NCI-H146 (cell line): ENCODE measurements at places on chromosomes 3 and 15.

DNA sequence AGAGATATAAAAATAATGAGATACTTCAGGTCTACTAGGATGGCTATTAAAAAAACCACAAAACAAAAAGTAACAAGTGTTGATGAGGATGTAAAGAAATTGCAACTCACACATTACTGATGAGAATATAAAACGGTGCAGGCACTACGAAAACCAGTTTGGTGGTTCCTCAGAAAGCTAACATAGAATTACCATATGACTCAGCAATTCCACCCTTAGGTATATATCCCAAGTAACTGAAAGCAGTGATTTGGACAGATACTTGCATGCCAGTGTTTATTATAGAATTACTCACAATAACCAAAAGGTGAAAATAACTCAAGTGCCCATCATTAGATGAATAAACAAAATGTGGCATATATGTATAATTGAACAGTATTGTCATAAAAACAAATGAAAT lies 87.5 kb upstream of the MELTF start:
- no peak for DNase-seq

DNA sequence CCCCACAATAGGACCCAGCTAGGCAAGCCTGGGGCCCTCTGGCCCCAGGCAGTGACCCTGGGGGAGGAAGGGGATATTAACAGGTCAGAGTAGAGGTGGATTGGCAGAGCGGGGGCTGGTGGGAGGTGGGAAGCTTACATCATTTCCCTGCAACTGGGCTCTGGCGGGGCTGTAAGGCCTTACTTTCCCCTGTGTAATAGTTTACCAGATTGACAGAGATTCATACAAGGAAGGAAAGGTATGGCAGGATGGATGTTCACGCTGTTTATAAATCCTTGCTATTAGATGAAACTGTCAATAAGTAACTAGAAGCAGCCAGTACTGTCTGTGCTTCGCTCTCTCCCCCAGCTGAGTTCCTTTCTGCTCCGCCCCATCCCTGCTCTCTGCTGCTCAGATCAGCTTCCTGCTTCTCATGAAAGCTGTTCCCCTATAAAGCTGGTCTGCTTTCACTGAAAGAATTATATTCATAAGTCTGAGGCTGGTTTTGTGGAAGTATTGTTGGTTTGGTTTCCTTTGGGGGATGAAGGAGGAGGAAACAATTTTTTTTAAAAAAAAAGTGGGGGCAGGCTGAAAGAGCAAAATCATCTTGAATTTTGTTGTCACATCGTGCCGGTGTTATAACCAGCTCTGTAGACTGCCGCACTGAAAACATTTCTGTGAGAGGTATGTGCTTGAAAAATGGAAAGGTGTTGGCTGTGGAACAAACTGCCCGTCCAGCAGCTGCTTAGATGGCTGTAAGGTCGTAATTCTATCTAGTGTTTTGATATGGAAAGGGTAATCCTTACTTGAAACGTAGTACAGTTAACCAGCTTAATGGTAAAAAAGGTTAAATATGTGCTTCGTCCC lies 76.4 kb downstream of the BBX start:
- DNase-seq = peak; percentile 85

GRCh38 chr3:39064646-39065045 lies 12.8 kb downstream of the WDR48 start:
- no peak for DNase-seq

- no peak for DNase-seq
Measured at GRCh38 chr3:37982331-37982730, 8.3 kb upstream of the VILL start.

DNA sequence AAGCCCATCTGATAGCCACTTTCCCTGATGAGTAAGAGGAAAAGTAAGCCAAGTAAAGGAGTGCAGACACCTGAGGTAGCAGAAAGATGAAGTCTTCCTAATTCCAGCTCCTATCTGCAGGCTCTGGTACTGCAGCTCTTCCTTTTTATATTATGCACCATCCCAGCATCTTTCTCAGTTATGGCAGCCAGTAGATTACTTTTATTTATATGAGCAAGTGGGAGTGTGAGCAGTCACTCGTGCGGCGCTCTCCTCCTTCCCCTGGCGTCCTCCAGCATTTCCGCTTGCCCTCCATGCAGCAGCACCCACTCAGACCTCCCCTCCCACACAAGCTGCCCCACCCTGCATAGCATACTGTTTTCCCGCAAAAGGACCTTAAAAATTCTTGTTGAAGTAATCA lies 465.9 kb upstream of the DPPA4 start:
- no peak for DNase-seq

DNA sequence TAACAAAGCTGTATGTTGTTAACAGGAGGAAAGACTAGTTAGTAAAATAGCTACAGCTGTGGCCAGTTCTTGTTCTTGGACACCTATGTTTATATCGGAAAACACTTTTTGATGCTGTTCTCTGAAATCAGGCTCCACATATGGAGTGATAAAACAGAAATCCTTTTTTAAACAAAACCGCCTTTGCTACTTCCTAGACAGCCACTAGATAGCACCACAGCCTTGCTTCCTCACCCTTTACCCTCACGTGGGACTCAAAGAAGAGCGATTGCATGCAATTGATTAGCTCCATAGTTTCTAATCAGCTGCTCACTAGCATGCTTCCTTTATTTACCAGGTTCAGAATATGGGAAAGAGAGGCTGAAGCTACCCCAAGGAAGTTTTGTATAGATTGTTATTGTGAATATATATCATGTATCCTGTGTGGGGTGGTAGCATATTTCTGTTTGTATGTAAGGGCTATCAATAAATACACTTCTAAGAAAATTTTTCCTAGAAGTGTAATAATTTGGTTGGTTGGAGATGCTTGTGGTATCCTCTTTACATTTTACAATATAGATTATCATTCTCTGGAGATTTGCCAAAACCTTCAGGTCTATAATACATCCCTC lies 4.3 kb upstream of the MTFMT start:
- peak; percentile 23 for DNase-seq

GRCh38 chr3:44055951-44056350 lies 185.7 kb upstream of the TOPAZ1 start:
- DNase-seq = no peak

- no peak for DNase-seq
Measured at GRCh38 chr3:144102421-144102820, 130.8 kb downstream of the DIPK2A start.

DNA sequence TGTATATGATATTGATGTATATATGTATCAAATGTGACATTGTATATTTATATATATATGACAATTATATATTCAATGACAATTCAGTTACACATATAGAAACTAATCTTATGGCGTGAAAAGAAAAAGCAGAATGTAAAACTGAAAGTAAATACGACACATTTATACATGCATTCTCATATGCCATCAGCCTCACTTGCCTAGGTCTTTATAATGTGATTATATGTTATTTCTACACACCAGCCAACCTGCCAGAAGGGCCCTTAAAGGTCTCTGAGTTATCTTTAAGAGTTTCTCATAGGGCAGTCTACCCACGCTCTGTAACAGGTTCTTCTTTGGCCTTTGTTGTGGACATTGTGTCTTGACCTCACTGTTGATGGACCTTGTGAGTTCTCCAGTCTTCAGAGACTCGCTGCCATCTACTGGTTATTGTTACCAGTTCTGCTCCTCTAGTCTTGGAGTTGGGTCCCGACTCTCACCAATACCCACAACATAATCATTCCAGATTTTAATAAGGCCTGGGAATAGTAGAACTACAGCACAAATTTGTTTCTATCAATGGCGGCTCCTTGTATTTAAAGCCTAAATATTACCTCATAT lies 371.5 kb upstream of the GOLIM4 start:
- peak; percentile 81 for DNase-seq

DNA sequence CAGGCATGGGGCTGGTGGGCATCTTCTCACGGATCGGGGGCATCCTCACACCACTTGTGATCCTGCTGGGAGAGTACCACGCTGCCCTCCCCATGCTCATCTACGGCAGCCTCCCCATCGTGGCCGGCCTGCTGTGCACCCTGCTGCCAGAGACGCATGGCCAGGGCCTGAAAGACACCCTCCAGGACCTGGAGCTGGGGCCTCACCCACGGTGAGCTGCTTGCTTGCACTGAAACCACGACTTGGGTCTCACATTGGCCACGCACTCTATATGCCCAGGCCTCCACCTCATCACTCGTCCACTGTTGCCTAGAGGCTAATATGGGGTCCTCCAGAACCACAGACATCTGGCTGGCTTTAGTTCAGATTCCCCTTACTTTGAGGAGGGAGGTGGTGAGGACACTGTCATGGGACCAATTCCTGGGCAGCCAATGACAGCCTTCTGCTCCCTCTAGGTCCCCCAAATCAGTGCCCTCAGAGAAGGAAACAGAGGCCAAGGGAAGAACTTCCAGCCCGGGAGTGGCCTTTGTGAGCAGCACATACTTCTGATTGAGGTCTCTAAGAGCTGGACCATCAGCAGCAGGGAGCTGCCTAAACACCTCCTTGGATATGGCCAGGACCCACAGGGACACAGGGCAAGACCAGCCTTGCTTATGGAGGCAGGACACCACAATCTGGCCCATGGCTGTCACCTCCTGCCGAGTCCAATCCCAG lies 5.0 kb upstream of the SLC22A14 start:
- no peak for DNase-seq

DNA sequence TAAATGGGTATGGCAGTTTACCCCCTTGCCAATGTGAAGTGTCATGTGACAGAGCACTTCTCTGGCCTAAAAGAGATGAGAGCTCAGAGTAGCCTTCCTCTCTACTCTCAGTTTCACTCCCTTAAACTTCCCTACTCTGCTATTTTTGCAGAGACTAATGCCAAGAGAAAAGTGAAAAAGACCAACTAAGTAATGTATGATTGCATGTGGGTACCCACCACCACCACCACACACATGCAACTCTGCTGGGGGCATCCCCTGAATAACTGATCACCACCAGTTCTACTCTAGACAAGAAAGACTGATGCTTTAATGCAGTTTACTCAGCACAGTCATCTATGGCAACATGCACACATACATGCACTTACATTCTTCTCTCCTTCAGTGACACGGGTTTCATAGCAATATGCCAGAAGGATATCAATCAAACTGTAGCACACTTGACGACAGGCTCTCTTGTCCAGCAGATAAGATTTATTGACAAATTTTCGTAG lies 31.3 kb downstream of the SHQ1 start:
- no peak for DNase-seq

- no peak for DNase-seq
Measured at GRCh38 chr3:55868347-55868746, 381.2 kb upstream of the WNT5A start.
